ENCODE measurements at places on chromosomes 11 and 22.

- DNase-seq: no peak
Observed at GRCh38 chr11:32172041-32172847, 81.4 kb downstream of the RCN1 start.

GRCh38 chr22:41343717-41344116, 38.0 kb upstream of the TEF start:
- no peak for DNase-seq

DNA sequence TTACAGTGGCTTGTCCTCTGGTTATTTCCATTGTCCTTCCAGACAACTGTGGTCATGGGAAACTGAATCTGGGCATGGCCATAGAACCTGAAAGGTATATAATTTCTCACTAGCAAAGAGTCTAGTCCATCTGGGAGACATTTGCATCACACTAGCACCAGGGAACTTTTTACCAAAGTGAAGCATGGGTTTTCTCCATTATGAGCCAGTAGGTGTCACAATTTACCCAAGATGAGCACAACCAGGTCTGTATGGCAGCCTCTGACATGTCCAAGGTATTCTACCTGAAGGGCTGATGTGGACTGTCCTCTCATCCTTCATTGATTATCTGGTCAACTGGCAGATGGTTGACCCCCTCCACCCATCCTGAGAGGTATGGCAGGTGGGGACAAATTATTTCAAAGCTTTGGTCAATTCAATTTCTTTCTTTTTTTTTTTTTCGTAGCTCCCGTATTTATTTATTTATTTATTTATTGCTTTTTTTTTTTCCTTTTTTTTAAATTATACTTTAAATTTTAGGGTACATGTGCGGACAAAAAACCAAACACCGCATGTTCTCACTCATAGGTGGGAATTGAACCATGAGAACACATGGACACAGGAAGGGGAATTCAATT, 425.9 kb downstream of the TMEM135 start:
- no peak for DNase-seq

- DNase-seq: no peak
Observed at GRCh38 chr11:119585043-119585781, 143.8 kb downstream of the NECTIN1 start.

GRCh38 chr11:114252767-114253166, 43.4 kb upstream of the NNMT start:
- no peak for DNase-seq

DNA sequence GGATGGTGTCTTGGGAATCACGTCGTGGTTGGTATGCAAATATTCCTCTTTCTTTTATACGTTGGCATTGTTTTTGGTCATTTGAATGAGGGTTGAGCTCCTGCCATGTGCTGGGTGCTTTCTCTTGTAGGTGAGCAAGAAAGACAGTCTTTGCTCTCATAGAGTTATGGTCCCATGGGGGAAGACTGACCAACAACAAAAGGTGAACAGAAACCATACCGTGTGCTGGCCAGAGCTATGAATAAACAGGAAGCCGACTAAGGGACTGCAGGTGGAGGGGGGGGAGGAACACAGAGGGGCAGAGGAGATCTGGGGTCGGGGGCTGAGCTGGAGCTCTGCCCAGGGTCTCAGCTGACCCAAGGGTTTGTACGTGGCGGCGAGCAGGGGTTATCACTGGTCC, 245.3 kb downstream of the CTTN start:
- DNase-seq: no peak

- no peak for DNase-seq
Observed at GRCh38 chr11:118111019-118111743, 24.4 kb upstream of the SMIM35 start.

DNA sequence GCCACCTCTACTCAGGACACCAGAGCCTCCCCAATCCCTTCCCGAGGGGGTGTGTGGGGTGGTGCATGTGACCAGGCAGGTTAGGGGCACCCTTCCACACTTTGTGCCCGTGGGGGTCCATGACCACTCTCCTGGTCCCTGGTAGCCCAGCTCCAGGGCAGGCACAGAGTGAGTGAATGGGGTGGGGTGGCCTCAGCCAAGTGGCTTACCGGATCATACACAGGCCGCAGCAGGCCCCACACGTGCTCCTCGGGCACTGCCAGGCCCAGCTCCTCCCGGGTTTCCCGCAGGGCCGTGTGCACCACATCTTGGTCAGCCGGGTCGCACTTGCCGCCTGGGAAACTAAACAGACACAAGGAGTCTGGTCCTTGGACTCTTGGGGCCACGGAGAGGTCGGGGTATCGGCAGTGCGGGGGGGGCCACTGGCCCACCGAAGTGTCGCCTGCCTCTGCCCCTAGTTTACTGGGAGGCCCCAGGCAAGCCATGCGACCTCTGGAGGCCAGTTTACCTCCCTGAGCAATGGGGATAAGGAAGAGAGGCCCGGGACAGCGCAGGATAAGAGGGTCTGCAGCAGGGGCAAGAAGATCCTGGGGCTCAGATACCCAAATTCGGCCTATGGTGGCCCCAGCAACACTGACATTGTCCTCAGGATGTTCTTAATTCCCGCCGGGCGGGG, 889 bp downstream of the NUDT8 start:
- DNase-seq: no peak
